ENCODE measurements at places on chromosomes 7 and 10.

- DNase-seq: no peak
Measured at GRCh38 chr10:114303556-114303955, 64.5 kb downstream of the VWA2 start.

DNA sequence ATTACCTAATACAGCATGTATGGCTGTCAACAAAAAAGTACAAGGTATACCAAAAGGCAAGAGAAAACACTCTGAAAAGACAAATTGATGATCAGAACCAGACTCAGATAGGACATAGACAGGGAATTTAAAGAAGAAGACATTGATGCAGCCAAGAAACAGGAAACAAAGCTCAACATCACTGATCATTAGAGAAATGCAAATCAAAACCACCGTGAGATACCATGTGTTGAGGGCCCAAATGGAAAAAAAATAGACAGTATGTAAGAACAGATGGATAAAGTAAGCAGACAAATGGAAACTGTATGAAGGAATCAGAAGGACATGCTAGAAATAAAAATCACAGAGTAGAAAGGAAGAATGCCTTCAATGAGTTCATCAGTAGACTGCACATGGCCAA lies 23.3 kb downstream of the CARD11 start:
- DNase-seq: no peak

DNA sequence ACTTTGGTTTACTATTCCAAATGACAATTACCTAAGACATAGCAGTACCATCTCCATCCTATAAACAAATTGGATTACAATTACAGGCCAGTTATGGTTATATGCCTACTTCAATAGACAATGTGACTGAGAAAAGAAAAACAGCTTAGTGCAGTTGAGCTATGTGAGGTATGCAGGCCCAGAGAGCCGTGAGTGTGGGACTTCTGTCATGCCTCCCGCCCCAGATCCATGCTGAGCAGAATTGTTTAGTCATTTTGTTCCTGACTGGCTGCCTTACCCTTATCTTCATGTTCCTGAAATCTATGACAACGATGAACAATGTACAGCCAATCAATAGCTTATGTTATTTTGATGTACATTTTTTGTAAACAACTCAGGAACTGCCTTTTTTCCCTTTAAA lies 21.7 kb downstream of the LARP4B start:
- peak; percentile 35 for DNase-seq

DNA sequence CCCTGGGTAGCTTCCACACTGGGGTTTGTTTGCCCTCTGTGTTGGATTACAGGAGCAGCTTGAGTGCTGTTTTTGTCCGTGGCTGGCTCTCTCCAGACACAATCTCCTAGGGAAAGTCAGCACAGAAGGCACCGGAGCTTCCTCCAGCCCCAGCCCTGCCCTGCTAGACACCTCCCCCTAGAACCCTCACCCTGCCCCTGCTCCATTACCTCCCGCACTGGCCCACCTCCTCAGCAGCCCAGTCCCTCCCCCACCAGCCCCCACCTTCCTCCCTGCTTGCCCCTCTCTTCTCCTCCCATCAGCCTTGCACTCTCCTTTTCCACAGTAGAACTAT lies 130.5 kb downstream of the ADCY1 start:
- DNase-seq: no peak

DNA sequence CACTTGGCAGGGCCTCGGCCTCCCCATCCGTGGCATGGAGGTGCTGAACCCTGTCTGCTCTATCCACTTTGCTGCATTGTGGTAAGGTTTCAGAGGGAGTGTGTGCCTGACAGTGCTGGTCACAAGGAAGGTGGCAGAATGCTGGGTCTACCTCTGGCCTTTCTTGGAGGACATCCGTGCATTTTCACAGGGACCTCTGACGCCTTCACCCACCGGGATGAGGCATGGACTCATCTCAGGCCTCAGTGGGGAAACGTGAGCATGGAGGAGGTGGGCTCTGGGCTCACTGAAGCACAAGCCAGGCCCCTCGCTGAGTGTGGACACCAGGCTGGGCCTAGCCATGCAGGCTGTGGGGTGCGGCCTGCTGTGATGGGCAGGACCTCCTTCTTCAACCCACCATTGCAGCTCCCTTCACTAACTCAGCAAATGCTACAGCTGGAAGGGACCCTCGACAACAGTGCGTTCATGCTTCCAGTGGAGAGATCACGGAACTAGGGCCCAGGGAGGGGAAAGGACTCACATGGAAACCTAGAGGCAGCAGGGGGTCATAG lies 8.6 kb downstream of the TBATA start:
- no peak for DNase-seq

DNA sequence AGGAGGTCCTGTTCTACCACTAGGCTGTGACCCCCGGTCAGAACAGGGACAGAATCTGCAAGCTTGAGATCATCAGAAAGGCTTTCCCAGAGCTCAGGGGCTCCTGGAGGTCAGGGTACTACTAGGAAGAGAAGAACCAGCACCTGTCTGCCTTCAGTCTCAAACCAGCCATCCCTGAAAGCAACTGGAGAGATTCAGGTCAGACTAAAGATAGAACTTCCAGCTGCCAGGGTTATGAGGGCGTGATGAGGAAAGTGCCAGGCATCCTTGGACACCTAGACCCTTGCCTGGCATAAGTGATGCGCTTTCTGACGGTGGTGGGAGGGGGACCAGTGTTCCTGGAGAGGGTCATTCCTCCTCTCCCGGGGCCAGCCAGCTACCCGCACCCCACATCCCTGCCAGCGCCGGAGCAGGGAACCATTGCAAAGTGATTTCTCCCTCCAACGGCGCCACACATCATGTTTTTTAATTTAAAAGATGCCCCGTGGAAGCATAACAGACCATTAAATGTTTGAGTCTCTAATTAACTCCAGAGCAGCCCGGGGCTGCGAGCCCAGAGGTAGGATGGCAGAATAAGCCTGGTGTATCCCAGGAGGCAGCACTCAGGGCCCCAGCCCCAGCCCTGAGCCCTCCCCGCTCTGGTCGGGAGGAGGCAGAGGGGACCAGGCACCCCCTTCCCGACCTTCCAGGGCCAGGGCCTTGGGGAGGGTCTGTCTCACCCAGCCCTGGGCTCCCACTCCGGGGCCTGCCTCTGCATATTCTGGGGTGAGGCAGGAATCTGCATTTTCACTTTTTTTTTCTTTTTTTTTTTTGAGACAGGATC lies 64.0 kb downstream of the ELFN1 start:
- DNase-seq: no peak

DNA sequence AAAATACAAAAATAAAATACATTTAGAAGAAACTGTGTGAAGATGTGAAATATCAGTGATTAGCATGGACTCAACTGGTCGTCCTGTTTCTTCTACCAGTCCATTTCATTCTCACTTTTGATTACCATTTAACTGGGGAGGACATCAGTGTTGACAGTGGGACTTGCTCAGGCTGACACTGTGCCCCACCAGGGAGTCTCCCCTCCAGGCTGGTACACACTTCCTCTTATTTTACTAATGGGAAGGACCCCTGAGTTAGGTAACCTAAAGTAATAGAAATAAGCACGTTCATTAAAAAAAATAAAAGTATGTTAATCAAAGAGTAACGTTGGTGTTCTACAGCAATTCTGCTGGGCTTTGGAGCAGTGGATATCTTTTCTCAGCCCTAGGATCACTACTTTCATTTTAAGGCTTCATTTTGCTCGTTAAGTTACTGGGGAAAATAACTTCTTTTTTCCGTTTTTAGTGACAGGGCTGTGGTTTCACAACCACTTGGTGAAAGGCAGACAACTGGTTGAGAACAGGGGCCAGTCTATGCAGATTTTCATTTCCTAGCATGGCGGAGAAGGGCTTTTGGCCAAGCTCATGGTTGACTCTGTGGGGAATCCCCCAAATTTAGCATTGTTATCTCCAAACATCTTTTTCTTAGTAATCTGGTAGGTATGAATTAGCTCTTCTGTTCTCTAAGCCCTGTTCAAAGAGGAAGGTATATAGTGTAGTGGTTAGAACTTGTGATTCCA lies 2.1 kb downstream of the SNX10 start:
- DNase-seq: no peak

DNA sequence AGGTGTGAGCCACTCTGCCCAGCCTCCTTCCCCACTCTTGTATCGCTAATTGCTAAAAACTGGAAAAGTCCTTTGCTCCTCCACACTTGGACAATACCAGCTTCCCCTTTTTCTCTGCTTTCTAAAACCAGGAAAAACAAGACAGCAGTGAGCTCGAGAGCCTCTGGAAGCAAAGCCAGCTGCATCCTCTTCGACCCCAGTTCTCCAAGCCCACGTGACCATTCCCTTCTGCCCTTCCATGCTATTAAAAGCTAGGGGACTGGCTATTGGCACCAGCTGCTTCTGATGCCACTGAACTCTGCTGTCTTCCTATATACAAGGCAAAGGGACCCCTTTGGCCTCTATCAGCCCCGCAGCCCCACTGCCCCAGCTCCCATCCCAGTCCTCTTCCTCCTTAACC lies 92.2 kb downstream of the SPDYE5 start:
- DNase-seq: no peak

DNA sequence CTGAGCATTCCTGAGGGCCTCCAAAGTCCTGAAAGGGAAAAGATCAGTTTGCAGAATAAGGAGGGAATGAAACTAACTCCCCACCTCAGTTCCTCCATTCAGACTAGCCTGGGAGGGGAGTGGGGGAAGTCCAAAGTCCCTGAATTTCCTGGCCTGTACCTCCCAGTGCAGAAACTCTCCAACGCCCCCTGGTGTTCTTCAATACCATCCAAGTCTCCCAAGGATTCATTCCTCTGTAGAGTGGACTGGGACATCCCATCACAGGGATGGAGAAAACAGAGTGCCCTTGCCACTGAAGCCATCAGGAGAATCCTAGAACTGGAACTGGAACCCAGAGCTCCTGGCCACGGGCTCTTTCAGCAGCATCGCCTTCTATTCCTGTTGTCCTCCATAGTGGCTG lies 1.6 kb upstream of the COL13A1 start:
- peak; percentile 28 for DNase-seq

GRCh38 chr7:148151778-148152177 lies 438.8 kb upstream of the C7orf33 start:
- DNase-seq: no peak

GRCh38 chr10:35375091-35375765 lies 38.9 kb downstream of the CCNY start:
- DNase-seq: no peak

DNA sequence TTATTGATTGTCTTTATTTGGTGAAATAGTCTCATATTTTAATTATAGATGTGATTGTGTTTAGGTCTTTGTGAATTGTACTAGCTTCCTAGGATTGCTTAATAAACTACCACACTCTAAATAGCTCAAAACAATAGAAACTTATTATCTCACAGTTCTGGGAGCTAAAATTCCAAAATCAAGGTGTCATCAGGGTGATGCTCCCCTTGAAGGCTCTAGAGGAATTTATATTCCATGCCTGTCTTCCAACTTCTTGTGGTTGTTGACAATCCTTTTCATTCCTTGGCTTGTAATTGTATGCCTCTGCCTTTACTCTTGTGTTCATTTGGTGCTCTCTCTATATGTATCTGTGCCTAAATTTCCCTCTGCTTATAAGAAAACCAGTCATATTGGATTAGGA lies 155.3 kb upstream of the AKR1E2 start:
- no peak for DNase-seq

DNA sequence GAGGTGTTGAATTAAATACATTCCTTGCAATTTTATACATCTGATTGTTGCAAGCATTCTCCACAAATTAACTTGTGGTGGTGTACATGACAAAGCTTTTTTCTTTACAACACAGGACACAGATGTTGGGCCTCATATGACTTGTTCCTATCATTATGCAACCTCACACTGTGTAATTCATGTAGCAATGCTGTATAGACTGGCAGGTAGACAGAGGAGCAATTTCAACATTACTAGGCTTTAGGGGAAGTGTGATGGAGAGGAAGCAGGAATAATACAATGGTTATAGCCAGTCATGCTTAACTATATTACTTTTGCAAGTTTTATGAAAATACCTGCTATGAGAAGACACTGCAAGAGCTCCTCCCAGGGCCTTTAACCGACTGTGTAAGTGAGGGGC lies 832.1 kb downstream of the CNTNAP2 start:
- DNase-seq: no peak

GRCh38 chr10:4315551-4315950 lies 510.5 kb upstream of the AKR1E2 start:
- DNase-seq: no peak

DNA sequence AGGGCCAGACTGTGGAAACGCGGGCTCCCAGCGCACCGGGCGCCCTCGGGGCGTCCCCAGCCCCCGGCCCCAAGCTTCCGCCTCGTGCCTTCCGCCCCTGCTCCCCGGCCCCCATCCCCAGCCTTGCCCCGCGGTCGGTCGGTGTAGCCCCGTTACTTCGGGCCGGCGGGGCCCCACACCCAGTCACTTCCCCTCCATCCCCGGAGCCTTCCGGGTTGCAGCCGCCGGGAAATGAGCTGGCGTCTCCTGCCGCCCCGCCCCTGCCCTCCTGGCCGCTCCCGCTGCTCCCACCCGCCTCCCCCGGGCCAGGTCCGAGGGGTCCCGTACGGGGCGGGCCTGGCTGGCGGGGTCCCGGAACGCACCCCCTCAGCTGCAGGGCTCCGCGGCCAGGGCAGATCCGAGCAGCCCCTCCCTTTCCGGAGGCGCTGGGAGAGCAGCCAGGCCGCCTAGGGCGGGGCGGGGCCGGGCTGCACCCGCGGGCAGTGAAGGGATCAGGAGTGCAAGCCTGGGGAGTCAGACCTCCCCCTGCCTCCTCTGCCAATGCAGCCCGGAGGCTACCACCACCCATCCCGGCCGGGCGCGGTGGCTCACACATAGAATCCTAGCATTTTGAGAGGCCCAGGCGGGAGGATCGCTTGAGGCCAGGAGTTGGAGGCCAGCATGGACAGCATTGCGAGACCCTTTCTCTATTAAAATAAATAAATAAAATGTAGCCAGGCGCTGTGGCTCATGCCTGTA lies 709 bp downstream of the ARPC1B start:
- DNase-seq: peak; percentile 65
